ENCODE measurements at places on chromosomes 4 and X.

- no peak for DNase-seq
Measured at GRCh38 chrX:12611471-12611870, 179.7 kb upstream of the PRPS2 start.

- DNase-seq, result no peak
Measured at GRCh38 chr4:8583655-8584025, 3.4 kb downstream of the GPR78 start.

- peak; percentile 67 for DNase-seq
Measured at GRCh38 chr4:169070071-169070894, 60.2 kb upstream of the CBR4 start.

- no peak for DNase-seq
Measured at GRCh38 chr4:174086829-174087799, 196.4 kb downstream of the FBXO8 start.

- DNase-seq, result no peak
Measured at GRCh38 chrX:28628120-28628519, 40.9 kb downstream of the IL1RAPL1 start.

DNA sequence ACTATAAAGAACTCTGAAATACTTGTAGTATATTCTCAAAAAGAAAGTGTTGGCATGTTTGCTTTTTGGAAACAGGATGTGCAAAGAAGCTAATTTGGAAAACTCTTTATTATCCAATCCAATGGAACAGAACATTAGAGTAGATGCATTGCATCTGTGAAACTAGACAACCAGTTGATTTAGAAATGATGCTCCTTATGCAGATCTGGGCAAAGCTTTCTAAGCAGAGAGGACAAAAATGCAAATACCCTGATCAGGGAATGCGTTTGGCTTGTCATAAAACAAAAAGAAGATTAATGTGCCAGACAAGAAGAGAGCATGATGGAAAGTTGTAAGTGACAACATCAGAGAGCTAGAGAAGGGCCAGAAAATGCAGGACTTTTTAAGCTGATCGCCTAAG, 142.3 kb downstream of the RCHY1 start:
- no peak for DNase-seq

GRCh38 chr4:1601533-1601835, 82.6 kb downstream of the FAM53A start:
- DNase-seq, result no peak

DNA sequence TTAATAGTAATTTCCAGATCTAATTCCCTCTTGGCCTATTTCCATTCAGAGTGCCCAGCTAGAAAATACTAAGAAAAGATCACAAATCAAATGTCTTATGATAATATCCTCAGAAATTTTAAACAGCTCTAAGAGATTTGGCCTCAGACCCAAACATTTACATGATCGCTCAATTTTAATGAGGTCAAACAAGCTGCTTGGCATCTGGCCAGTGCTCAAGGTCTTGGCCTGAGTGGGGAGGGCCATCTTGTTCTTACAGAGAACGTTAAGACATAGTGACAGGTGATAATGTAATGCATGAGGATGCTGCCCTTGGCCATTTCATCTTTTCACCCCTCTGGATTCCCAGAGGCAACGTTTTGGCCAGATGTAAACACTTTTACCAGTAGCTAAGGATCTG, 159.2 kb upstream of the SLC7A11 start:
- DNase-seq, result no peak

DNA sequence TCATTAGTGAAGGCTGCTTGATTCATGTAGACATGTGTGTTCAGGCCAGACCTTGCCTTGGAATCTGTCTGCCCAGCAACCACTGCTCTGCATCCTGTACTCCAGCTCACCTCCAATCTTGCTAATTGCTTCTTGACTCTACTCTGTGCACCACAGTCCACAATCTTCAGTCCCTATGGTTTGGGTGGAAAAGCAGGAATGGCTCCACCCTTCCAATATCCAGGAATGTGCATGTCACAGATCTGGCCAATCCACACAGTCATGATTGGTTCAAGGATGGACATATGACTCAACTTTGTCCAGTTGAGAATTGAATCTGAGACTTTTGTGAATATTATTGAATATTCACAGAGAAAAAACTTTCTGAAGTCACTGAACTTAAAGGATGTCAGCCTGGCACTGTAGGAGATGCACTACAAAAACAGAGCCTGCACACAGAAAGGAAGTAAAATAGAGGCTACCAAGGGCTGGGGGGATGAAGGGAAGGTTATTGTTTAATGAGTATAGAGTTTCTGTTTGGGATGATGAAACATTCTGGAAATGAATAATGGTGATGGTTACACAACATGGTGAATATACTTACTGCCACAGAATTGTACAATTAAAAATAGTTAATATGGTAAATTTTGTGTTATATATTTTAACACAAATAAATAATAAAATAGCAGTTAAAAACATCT, 161.3 kb upstream of the USP38 start:
- no peak for DNase-seq

DNA sequence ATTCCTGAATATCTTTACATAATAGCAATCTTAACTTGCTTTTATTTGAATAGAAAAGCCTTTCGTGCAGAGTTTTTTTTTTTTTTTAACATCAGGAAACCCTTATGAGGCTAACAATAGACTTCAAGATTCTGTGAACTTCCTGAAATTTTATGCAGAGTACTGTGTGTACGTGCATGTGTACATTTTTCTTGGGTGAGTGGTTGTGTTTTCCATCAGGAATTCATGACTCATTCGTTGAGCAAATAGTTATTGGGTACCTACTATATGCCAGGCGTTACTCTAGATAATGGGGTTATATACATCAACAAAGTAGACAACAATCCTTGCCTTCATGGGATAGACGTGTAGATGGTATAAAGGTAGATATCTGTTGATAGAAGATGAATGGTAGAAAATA, 59.1 kb downstream of the MRPL1 start:
- peak; percentile 22 for DNase-seq

GRCh38 chrX:16464369-16464768, 185.6 kb upstream of the S100G start:
- DNase-seq, result no peak

DNA sequence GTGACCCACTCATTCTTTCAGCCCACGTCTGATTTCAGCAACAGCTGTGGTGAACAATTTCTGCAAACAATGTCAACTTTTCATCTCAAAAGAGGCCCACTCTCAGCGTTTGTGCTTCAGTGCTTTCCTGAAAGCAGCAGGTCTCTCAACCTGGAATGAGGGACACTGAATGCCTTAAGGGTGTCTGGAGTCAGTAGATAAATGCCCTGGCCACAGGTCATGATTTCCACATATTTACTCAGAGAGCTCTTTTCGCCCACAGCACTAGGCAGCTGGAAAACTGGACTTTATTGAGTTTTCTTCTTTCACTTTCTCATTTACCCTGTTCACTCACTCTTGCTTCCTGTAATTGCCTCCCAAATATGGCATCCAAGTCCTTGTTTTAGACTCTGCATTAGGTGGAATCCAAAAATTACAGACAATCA, 52.8 kb downstream of the NPFFR2 start:
- no peak for DNase-seq

DNA sequence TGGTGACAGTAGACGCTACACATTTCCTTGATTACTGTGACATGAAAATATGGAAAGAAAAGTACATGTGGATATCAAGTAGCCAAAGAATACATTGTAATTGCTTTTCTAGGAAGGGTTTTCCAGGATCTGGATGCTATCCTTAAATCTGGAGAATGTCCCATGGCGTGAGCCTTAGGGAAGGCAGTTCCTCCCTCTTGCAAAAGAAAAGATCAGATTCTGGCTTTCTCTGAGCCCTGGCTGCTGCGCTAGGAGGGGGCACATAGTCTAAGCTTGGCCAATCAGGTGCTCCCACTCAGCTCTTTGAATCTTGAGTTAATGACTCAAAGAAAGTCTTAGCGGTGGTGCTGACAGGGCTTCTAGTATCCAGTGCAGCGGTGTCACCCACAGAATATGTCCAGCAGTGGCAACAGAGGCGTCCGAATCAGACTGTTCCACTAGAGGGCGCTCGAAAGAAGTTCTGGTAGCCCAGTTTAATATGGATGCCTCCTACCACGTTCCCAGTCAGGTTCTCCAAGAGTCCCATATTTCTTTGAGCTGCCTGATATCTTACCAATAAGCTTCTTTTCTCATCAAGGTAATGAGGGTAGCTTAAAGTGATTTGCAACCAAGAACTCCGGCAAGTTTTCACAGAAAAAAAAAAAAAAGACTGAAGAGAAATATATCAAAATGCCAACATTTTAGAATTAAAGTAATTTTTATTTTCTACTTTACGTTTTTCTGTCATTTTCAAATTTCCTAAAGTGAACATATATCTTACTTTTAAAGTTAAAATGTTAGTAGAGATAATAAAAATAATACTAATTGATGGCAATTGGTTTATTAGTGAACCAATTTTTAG, 213.4 kb upstream of the S100G start:
- peak; percentile 43 for DNase-seq

- DNase-seq, result no peak
Measured at GRCh38 chrX:148600131-148600530, 99.7 kb downstream of the AFF2 start.

All from hepatic stellate cell (primary cell).